ENCODE measurements at places on chromosomes 6 and 20. TPM values are rescaled to one million over a fixed set of nuclear protein-coding genes. Genes with fewer than 3 reads are reported as not detected.

Gene ACAT2
- 6.3 TPM for total RNA-seq

Gene SLC12A5
- 0.14 TPM for total RNA-seq

Gene FOXF2
- total RNA-seq, result 37.8 TPM

Gene NNAT
- 88.9 TPM for total RNA-seq

Gene CNR1
- total RNA-seq, result 19.1 TPM

Gene L3MBTL1
- total RNA-seq, result 26.9 TPM

Gene ATP9A
- 34.3 TPM for total RNA-seq

Gene DTNBP1
- 14.4 TPM for total RNA-seq

Gene GLP1R
- not detected for total RNA-seq

Gene LPIN3
- 12.3 TPM for total RNA-seq

Gene FAM83B
- not detected for total RNA-seq

Gene ZC2HC1B
- not detected for total RNA-seq

Gene ARMC12
- total RNA-seq, result 0.49 TPM

Gene NR2E1
- total RNA-seq, result not detected

Gene KIAA1755
- 20.4 TPM for total RNA-seq

Gene MAFB
- 33.9 TPM for total RNA-seq

Gene PDCD2
- total RNA-seq, result 60.1 TPM

Gene VSX1
- not detected for total RNA-seq

Gene C6orf118
- not detected for total RNA-seq

Gene IL17F
- total RNA-seq, result not detected

Gene RIPPLY2
- total RNA-seq, result not detected

Gene TOP1
- total RNA-seq, result 22.0 TPM

Gene COX4I2
- total RNA-seq, result not detected

Gene CRISP3
- not detected for total RNA-seq

Gene TBXT
- total RNA-seq, result not detected

Gene LGSN
- not detected for total RNA-seq

Gene HDAC2
- 66.5 TPM for total RNA-seq

Gene C20orf173
- not detected for total RNA-seq

Gene NTSR1
- 54.0 TPM for total RNA-seq

Gene TREML1
- not detected for total RNA-seq

Measured in sigmoid colon (tissue), 7 donors.